ENCODE measurements at places on chromosomes 4 and X.

- DNase-seq: peak; percentile 67
Measured at GRCh38 chr4:101730291-101731117, 60.0 kb upstream of the BANK1 start.

- no peak for DNase-seq
Measured at GRCh38 chr4:140693562-140693961, 62.6 kb downstream of the TBC1D9 start.

- no peak for DNase-seq
Measured at GRCh38 chr4:113973345-113973744, 6.1 kb downstream of the ARSJ start.

- no peak for DNase-seq
Measured at GRCh38 chr4:5200513-5200912, 149.2 kb downstream of the STK32B start.

GRCh38 chrX:17635231-17635630 lies 102.1 kb upstream of the SCML1 start:
- no peak for DNase-seq

DNA sequence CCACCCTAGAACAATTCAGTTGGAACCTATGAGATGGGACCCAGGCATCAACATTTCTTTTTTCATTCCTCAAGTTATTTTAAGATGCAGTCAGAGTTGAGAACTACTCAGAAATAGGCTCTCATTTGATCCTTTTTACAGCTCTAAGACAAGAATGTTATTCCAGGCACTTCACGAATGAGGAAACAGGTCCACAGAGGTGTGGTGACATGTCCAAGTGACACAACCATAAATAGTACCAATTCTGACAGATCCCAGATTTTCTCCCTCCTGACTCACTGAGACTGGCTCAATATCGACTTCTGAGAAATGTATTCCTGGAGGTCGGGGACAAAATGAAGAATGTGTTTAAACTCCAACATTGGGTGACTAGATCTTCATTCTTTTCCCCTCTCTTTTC lies 11.1 kb downstream of the TCEANC start:
- no peak for DNase-seq

DNA sequence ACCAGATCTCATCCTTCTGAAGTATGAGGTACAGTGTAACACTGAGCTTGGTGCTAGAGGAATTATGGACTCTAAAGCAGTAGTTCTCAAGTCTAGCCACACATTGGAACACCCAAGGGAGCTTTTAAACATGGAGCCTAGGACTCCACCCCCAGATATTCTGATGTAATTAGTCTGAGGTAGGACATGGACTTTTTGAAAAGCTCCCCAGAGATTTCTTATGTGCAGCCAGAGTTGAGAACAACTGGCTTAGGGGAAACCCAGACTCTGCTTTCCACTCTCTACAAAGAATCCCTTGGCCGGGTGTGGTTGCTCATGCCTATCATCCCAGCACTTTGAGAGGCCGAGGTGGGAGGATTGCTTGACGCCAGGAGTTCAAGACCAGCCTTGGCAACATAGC lies 11.6 kb upstream of the GDPD2 start:
- no peak for DNase-seq

GRCh38 chrX:40581336-40581920 lies 658 bp downstream of the ATP6AP2 start:
- peak; percentile 5 for DNase-seq

- DNase-seq: no peak
Measured at GRCh38 chr4:8155048-8155447, 3.6 kb downstream of the ABLIM2 start.

DNA sequence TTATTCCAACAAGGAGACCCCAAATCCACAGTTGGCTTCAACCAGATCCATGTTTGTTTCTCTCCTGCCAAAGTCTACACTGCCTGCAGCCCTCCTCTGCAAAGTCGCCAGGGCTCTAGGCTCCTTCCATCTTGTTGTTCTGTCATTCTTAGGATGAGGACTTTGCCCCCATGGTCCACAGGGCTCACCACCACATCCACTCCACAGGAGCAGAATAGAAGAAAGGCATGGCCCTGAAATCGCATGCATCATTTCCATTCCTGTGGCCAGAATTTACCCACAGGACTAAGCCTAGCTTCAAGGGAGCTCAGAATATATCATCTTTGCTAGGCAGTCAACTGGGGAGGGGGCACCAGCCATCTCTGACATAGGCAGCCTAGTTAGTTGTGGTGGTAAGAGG lies 254.7 kb downstream of the FBXW7 start:
- no peak for DNase-seq

- no peak for DNase-seq
Measured at GRCh38 chr4:11512871-11513270, 84.2 kb upstream of the HS3ST1 start.

- no peak for DNase-seq
Measured at GRCh38 chrX:37000140-37000539, 8.0 kb upstream of the FAM47C start.

GRCh38 chrX:9135901-9136510 lies 102.1 kb upstream of the FAM9B start:
- no peak for DNase-seq

DNA sequence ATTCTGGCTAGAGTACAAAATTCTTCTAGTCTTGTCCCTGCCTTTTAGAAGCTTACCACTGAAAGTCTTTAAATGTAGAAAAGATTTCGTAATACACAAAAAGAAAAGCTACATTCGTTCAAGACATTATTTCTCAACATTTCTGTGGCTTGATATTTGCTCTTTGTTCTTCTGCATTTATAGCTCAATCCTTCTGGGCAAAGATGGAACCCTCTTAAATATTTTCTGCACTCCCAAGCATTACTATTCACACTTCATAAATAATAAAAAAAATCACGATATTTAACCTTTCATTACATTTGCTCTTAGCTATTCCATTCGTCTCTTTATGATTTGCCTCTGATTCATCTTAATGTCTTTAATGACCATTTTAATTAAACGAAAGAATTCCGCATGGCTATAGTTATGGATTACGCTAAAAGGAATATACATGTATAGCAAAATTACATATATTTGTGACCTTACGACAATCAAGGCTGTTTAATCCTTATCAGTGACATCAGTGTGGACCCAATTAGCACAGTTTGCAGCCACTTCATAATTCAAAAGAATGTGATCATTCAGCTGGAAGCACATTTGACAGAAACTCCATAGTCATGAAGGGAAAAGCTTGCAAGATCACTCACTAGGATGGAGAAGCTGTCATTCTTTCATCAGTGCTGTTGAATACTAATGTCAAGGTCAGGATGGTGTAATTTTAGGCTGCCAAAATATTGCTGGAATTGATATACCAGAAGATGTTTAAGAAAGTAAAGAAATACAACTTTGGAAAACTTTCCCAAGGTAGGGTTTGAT lies 1075.0 kb upstream of the TENM3 start:
- no peak for DNase-seq

DNA sequence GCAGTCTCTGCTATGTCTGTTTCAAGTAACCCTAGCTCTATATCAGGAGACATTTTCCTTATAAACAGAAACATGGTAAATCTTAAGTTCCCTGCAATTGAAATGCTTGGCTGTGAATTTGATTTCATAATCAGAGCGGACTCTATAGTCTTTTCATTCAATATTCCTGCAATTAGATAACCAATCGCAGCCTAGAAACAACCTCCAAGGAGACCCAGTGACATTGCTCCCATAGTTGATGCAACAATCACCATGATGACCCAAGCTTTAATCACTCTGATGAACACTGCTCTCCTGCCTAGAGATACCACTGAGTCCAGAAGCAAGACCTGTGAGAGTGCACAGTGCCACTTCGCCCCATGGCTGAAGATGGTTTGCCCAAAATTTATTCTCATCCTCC lies at the start of gene CABS1:
Gene CABS1 (plus strand): TSS at position 301 of the 400 bp plus-strand sequence. CDS start 59 bp downstream, at position 360.
- DNase-seq: no peak

DNA sequence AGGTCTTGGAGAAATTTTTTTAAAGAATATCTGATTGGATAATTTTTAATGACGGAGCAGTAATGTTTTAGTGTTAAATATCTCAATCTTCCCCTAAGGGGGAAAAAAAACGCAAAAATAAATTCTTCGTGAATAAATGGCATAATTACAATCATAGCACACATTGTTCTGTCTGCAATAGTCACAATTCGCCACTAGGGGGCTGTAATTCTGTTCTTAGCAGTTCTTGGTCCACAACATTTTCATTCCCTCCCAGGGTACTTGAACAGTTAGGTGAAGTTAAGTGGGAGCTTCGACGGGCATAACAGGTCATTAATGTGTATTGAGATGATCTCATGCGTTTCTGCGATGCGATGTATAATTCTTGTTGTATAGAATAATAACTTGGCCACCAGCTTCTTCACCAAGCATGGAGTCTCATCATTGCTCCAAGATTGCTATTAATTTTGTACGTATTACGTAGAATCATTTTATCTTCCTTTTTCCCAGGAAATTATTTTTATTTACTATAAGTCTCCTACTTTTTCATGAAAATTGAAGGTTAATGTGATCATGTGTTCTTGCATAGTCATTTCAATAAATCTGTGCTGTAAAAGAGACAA lies 27.2 kb downstream of the HTR2C start:
- peak; percentile 32 for DNase-seq

- DNase-seq: no peak
Measured at GRCh38 chr4:85142451-85142850, 176.0 kb upstream of the WDFY3 start.

DNA sequence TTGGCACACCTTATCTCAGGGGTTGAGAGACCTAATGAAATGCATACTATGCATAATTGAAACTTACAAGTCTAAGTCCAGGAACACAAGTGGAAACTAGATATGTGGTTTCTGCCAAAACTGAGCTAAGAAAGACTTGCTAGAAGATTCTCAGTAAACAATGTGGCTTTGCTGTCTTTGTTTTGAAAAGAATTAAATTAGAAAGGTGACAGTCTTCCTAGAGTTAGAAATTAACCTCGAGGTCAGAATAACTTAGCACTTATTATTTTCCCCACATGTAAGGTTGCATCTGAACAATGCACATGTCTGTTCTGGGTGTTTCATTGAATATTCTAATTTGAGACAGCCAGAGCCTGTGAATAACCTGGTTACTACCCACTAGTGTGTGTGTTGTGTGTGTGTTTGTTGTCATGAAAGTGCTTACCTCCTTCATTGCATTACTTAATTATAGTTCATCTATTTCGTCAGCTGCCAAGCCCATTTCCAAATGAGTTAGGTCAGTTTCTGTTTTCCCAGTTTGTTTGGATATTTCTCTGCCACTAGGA lies 1.5 kb downstream of the EREG start:
- no peak for DNase-seq

- DNase-seq: no peak
Measured at GRCh38 chrX:1105671-1106419, 106.6 kb downstream of the CRLF2 start.

GRCh38 chr4:161664740-161665139 lies 499.1 kb downstream of the FSTL5 start:
- no peak for DNase-seq

DNA sequence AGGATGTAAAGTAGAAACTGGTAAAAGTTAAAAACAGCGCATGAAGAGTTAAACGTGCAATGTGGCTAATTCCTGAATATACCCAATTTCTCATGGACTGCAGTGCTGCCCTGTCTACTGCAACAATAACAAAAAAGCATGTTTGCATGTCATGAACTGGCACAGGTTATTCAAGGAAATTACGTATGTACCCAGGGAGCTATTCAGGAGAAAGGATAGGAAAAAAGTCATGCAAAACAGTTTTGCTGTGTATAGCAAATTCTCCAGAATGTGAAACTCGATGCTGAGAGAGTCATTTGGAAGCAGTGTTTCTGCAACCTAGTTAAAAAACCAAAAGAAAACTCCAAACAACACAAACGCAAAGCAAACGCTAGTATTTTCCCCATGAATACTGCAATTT lies 381.5 kb upstream of the PRKX start:
- no peak for DNase-seq

DNA sequence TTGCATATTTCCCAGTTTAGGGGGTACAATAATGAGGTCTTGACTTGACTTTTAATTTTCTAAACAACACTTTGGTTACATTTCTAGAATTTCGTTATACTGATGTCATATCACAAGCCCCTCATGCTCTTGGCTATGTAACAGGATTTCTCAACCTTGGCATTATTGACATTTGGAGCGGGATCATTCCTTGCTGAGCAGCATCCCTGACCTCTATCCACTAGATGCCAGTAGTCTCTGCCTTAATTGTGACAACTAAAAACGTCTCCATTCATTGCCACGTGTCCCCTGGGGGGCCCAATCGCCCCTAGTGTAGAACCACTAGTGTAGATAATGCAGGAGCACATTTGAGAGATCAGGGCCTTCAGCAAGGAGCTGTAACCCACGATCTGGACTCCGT lies 234.2 kb upstream of the MID1 start:
- DNase-seq: no peak

- DNase-seq: no peak
Measured at GRCh38 chr4:174707902-174708301, 121.1 kb downstream of the GLRA3 start.

DNA sequence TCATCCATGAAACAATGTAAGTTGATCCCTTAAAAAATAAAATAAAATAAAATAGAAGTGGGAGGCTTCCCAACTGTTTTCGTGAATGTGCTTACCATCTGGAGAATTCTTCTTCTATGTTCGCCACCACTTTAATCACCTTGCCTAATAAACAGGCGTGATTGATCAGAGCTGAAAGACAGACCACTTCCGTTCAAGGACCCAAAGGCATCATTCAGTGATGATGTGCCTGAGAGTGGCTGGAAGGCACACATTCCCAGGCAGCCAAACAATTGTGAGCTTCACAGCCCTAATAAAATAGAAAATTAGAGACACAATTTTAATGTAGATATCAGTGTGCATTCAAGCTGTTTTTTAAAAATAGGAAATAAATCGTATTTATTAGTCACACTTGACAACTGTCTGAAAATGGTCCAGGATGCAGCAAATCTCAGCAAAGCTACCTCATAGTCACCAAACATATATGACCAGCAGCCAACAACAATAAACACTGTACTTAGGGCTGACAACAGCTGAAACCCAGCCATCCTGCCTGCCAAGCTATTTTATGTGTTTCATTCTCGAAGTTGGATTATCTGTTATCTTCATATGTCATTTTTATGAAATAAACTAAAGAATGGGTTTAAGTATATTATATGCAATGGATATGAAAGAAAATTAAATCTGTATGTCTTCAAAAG lies 163.2 kb upstream of the FAM9B start:
- DNase-seq: no peak

DNA sequence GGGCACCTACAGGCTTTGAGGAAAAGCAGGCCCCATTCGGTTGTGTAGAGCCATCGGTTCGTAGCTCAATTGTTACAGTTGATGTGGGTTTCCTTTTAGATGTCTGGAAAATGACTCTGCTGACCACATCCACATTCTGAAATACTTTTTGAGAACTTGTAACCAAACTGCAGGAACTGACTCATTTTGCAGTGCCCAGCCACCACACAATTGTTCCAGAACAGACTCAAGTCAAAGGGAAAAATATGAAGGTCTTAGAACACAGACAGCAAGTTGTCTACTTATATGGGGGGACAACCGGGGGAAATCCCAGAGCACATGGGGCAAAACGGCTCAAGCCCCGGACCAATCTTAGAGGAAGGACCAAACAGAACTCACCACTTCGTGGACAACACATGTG lies 557.6 kb upstream of the DIPK2B start:
- peak; percentile 80 for DNase-seq

GRCh38 chr4:187075514-187075913 lies 351.9 kb upstream of the FAT1 start:
- no peak for DNase-seq

- no peak for DNase-seq
Measured at GRCh38 chrX:110414679-110415439, 56.2 kb downstream of the RTL9 start.

- peak; percentile 30 for DNase-seq
Measured at GRCh38 chrX:44422631-44423030, 79.2 kb upstream of the EFHC2 start.
